NCI-H524 treated with DMSO at 0.1 percent for 48 hours (cell line): ENCODE measurements at places on chromosomes 5 and 9.

- no peak for DNase-seq
These were observed 102.3 kb upstream of the LARP1 start for GRCh38 chr5:154652746-154653417.

DNA sequence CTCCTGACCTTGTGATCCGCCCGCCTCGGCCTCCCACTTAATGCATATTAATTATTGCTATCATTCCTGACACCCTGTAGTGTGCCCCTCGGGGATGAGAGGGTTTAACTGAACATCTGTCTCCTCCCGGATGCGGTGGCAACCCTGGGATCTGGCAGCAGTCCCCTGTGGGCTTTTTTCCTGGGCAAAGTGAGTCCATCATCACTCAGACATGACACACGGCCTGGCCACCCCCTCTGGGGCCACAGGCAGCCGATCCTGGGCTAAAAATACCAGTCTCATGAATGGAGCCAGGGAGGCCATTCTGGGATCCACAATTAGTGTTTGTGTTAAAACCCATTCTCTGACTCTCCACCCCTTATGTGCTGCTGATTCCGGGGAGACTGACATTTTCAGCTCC lies 161.2 kb downstream of the RGS3 start:
- DNase-seq = peak; percentile 80

DNA sequence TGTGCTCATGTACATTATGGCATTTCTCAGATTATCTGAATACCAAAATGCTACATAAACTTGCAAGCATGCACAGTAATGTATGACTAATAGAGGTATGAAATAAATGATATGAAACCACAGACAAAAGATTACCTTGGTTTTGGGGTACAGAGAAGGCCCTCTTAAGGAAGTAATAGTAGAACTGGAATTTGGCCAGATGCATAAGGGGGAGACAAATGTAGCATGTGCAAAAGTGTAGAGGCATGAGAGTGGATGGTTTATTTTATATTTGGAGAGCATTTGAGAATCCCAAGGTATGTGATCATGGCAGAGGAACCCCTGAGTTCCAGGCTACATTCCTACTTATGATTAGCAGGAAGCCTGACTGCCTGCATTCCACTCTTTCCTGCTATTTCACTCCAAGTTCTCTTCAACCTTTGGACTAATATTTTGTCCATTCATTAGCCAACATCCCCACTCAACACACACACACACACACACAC lies 74.2 kb downstream of the MAMDC2 start:
- DNase-seq = no peak

DNA sequence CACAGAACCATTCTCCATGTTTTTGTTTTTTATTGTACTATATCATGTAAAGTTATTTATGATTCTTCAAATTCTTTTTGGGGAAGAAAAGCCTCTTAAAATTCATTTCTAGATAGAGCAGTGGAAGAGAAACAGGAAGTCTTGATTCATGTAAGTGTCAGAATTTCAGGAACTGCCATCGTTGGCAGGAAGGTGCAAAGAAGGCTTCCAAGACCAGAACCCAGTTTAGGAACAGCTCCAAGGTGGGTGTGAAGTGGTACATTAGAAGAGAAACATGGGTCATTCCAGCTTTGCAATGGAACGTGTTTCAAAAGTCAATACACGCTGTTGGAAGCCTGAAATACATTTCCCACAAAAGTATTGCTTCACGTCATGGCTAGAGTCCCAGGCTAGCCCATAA lies 14.8 kb downstream of the SAXO1 start:
- DNase-seq = no peak

DNA sequence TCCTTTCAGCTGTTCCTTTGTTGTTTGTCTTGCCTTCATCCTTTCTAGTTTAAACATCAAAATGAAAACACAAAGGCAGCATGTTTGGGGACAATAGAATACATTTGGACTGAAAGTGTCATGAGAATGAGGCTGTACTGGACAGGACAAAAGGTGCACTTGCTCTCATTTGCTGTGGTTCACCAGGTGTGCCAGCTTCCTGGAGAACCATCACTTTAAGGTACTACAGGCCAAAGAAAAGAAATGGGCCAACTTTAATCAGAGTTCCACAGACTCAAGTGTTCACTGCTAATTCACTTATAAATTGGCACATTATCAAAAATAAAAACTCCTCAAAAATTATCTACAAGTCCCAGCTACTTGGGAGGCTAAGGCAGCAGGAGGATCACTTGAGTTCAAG lies 53.8 kb downstream of the ABHD17B start:
- no peak for DNase-seq

DNA sequence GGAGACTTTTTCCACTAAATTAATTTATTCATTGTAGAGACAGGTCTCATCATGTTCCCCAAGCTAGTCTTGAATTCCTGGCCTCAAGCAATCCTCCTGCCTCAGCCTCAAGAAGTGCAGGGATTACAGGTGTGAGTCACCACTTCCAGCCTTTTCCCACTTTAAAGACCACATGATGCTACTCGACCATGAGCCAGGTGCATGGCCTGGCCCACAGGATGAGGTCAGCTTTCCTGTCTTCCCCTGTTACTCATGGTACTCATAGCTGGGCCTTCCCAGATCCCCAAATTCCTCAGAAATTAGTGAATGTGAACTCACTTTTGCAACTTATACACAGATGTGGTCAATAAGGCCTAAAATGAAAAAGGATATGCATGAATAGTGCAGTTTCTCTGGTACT lies 395.9 kb downstream of the SEMA5A start:
- DNase-seq = no peak

GRCh38 chr5:96079075-96079474 lies 117.4 kb upstream of the ELL2 start:
- DNase-seq = no peak

- DNase-seq = no peak
These were observed 589.2 kb downstream of the PRR16 start for GRCh38 chr5:121053055-121053985.

DNA sequence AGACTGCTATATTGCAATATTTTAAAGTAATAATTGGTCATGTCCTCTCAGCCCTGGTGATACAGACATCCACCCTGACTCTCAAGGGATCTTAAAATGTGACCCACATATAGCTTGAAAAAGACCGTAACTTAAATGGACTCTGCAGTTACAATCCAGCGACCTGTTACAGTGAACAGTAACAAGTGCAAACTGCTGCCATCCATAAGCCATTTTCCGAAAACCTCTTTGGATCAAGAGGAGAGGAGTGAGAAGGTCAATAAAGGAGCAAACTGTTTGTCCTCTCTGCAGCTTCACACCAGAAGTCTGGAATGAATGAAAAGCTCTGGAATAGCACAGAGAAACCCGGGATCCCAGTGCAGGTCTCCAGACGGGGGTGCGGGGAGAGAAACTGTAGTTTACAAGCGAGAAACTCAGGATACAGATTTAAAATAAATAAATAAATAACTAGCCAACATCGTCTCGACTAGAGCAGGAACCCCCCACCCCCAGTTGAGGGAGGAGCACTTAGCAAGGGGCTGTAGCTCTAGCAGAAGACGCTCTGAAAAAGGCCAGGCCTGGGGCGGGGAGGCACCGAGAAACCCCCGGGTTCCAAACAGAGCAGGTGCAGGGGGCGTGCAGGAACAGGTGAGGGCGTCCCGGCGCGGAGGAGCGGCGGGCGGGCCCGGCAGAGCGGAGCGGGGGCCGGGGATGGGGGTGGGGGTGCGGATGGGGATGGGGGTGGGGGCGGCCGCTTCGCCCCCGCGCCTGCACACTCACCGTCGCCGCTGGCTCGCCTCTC lies 572 bp downstream of the ZDHHC21 start:
- DNase-seq = no peak

- no peak for DNase-seq
These were observed 27.7 kb downstream of the CAMSAP1 start for GRCh38 chr9:135879619-135880018.
